Natural killer cell (primary cell): ENCODE measurements at places on chromosomes 1 and 21. TPM values are rescaled to one million over a fixed set of nuclear protein-coding genes. Genes with fewer than 3 reads are reported as not detected.

The CYP4A11 gene
- total RNA-seq = not detected

The RCC2 gene
- 55.2 TPM for total RNA-seq

The TFF3 gene
- not detected for total RNA-seq

The RAVER2 gene
- 1.2 TPM for total RNA-seq

The GPR25 gene
- total RNA-seq = 2.1 TPM

The PRAMEF15 gene
- total RNA-seq = not detected

The ADGRL2 gene
- total RNA-seq = not detected

The HTR6 gene
- not detected for total RNA-seq

The UMODL1 gene
- 0.14 TPM for total RNA-seq

The TSSK3 gene
- total RNA-seq = 1.2 TPM

The DDR2 gene
- 1.8 TPM for total RNA-seq

The S100A7A gene
- not detected for total RNA-seq

The NBPF9 gene
- 21.1 TPM for total RNA-seq

The PTPN22 gene
- total RNA-seq = 98.4 TPM

The S100A5 gene
- not detected for total RNA-seq

The MLLT11 gene
- total RNA-seq = 17.6 TPM

The SWT1 gene
- 5.1 TPM for total RNA-seq

The EDARADD gene
- total RNA-seq = 5.4 TPM

The ANKRD35 gene
- total RNA-seq = 0.14 TPM

The SSR2 gene
- 211 TPM for total RNA-seq

The PRAMEF26 gene
- not detected for total RNA-seq

The ALG6 gene
- 21.3 TPM for total RNA-seq

The KRTAP19-1 gene
- total RNA-seq = not detected

The LAD1 gene
- 0.68 TPM for total RNA-seq

The HAPLN2 gene
- total RNA-seq = not detected

The CFAP45 gene
- total RNA-seq = 1.6 TPM

The SLC9C2 gene
- not detected for total RNA-seq

The INSRR gene
- 0.18 TPM for total RNA-seq

The PLPPR5 gene
- not detected for total RNA-seq

The MNDA gene
- 14.3 TPM for total RNA-seq

The RGS1 gene
- 343 TPM for total RNA-seq

The PLCH2 gene
- total RNA-seq = 116 TPM

The AGBL4 gene
- total RNA-seq = not detected

The ACTA1 gene
- not detected for total RNA-seq

The GPR37L1 gene
- total RNA-seq = not detected

The ASH1L gene
- 99.5 TPM for total RNA-seq

The OR2T29 gene
- not detected for total RNA-seq

The ITLN1 gene
- not detected for total RNA-seq

The TSPEAR gene
- not detected for total RNA-seq

The LCE2A gene
- total RNA-seq = not detected

The DNASE2B gene
- not detected for total RNA-seq

The C1orf94 gene
- not detected for total RNA-seq

The KCNK1 gene
- total RNA-seq = not detected

The SEMA6C gene
- 5.8 TPM for total RNA-seq

The GJA9 gene
- not detected for total RNA-seq

The CLSTN1 gene
- total RNA-seq = 114 TPM

The KRTAP7-1 gene
- not detected for total RNA-seq

The SORT1 gene
- 7.1 TPM for total RNA-seq

The CHD1L gene
- 45.7 TPM for total RNA-seq

The PODN gene
- total RNA-seq = 11.2 TPM

The CHI3L2 gene
- total RNA-seq = 13.5 TPM

The OR2L8 gene
- total RNA-seq = 1.1 TPM

The LRRC39 gene
- total RNA-seq = 1.7 TPM

The EXO5 gene
- total RNA-seq = 10.1 TPM
